Chondrocyte (in vitro differentiated cells): ENCODE measurements at places on chromosomes 5 and 9. TPM values are rescaled to one million over a fixed set of nuclear protein-coding genes. Genes with fewer than 3 reads are reported as not detected.
A peak's percentile ranks its signal among the peaks of the same experiment; 100 is the strongest.

GRCh38 chr9:34179213-34180136 is 632 bp downstream of the UBAP1 start:
- H3K36me3 ChIP-seq = no peaks in the 10 kb centered on the region
- peak overlapping the region; percentile 100 for H3K4me3 ChIP-seq
- H3K4me1 ChIP-seq = peaks cover 20% of the 10 kb centered on the region
- no peaks in the 10 kb centered on the region for H3K27me3 ChIP-seq
- H3K27ac ChIP-seq = peak overlapping the region; percentile 96
- DNase-seq = no peak

DNA sequence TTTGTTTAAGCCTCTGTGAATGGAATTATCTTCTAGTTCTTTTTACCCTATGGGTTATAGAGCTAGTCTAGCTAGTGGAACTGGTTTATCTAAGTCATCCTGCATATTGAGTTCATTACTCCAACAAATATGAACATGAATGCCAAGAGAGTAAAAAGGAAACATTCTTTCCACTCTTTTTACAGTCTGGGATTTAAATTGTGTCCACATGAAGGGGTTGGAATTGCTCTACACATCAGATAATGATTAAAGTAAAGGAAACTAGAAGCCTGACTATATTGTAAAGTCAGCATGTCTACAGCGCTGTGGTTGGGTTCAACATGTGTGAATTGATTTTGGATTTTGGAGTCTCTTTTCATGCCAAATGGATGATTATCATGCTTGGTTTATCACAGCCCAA is 173.1 kb downstream of the CCDC171 start:
- H3K4me1 ChIP-seq = peaks cover 22% of the 10 kb centered on the region
- no peak overlapping the region for H3K4me3 ChIP-seq
- H3K27me3 ChIP-seq = no peaks in the 10 kb centered on the region

- DNase-seq = no peak
- H3K36me3 ChIP-seq = no peaks in the 10 kb centered on the region
- no peaks in the 10 kb centered on the region for H3K4me1 ChIP-seq
- no peak overlapping the region for H3K27ac ChIP-seq
Measured at GRCh38 chr5:36041537-36041845, 25.2 kb downstream of the UGT3A2 start.

The HAVCR1 gene
- total RNA-seq = 0.15 TPM in 1 of 3 replicates, not detected in the others

DNA sequence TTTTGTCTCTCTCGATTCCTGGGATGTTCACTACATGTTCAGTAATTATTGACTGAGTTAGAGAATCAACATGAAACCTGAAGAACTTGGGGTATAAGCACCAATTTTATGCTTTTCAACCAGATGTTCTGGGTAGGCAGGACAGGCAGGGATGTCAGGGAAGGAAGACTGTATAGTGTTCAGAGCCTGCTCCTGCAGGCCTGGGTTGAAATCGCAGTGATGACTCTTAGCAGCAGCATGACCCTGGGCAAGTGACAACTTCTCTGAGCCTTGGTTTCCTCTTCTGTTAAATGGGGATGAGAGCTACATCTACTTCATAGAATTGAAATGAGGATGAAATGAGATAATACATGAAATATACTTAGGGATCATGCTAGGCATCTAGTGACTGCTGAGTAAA is 29.7 kb upstream of the PANK3 start:
- H3K27me3 ChIP-seq = no peaks in the 10 kb centered on the region
- peaks cover 26% of the 10 kb centered on the region for H3K4me1 ChIP-seq
- no peaks in the 10 kb centered on the region for H3K36me3 ChIP-seq
- no peak for DNase-seq
- H3K27ac ChIP-seq = no peak overlapping the region
- H3K4me3 ChIP-seq = no peak overlapping the region

The SCAMP1 gene
- 44.8 to 51.8 TPM (median 46.2 TPM) in 3 replicates for total RNA-seq

DNA sequence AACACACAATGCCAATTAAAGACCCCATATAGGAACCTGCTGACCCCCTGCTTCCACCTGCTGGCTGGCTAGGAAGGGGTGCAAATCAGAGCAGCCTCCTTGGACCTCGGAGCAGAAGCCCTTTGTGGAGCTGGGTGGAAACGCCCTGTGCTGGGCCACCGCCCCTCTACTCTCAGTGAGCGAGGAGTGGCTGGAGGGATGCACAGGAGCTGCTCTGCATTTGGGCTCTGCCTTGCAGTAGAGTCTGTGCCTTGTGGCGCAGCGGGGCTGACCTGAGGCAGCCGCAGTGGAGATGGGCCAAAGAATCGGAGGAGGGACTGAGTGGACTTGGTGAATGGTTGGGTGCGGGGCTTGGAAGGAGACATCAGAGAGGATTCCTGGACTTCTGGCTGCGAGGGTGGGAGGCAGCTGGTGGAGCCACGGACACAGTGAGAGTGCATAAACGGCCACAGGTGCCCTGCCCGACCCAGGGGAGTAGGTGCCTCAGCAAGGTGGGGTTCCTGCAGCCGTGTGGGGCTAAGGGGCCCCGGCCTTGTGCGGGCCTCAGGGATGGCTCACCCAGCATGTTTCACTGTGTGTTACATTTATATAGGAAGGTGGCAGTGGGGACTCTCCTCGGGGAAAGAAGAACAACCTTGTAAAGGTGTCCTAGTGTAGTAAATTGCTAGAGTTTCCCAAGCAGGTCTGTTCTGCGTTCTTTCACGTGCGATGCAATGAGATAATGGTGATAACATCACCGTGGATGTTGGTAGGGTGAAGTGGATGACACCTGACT is 14.1 kb upstream of the IRX4 start:
- H3K27me3 ChIP-seq = peaks cover 54% of the 10 kb centered on the region
- no peak overlapping the region for H3K4me3 ChIP-seq
- no peaks in the 10 kb centered on the region for H3K4me1 ChIP-seq
- peak; percentile 71 for DNase-seq
- no peaks in the 10 kb centered on the region for H3K36me3 ChIP-seq

- H3K36me3 ChIP-seq = no peaks in the 10 kb centered on the region
- H3K4me3 ChIP-seq = no peak overlapping the region
- H3K4me1 ChIP-seq = peaks cover 20% of the 10 kb centered on the region
Measured at GRCh38 chr5:169670769-169671525, 33.9 kb downstream of the DOCK2 start.

The C7 gene
- total RNA-seq = not detected in 3 replicates

DNA sequence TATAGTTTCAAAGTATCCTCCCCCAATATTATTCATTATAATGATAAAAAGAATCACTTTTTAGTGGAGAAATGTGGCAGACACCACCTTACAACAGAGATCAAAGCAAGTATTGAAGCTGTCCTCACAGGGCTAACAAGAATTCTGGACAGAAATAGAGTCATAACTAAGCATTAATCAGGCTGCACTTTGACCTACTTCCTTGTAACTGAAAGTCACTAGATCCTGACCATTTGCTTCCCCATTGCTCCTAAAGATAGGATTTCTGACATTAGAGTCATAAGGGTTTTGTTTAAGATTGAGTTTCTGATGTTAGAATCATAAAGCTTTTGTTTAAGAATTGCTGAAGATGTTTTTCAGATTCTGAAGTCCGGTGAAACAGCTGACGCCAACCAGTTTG is 159.7 kb downstream of the ATP10B start:
- H3K27ac ChIP-seq = no peak overlapping the region
- no peaks in the 10 kb centered on the region for H3K27me3 ChIP-seq
- no peaks in the 10 kb centered on the region for H3K4me1 ChIP-seq
- no peak overlapping the region for H3K4me3 ChIP-seq
- DNase-seq = no peak

The SH3PXD2B gene
- total RNA-seq = 48.9 to 81.1 TPM (median 75.7 TPM) in 3 replicates

DNA sequence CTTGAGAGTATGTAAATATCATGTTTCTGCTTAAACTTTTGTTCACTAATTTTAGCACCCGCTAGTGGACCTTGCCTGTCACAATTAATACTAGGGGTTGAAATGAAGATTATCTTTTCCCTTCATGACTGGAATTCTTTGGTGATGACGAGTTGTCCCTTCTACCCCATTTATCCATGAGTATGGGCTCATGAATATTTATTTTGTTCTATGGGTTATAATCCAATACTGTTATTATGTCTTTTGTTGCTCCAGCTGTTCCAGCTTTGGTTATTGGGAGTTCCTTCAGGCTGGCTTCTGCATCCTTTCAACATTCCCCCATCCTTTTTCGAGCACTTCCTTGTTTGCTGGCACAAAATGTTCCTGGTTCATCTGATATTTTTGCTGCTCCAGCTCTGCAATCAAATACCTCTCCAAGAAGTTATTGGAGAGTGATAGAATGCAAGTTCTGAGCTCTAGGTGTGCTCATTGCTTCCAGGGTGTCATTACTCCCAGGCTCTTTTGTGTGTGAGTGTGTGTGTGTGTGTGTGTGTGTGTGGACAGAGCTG is 19.7 kb upstream of the ARHGEF28 start:
- no peak overlapping the region for H3K27ac ChIP-seq
- DNase-seq = no peak
- H3K4me3 ChIP-seq = no peak overlapping the region
- peaks cover 37% of the 10 kb centered on the region for H3K4me1 ChIP-seq

The PCDHGA5 gene
- 0.15 to 0.48 TPM (median 0.27 TPM) in 3 replicates for total RNA-seq

The BOD1 gene
- total RNA-seq = 62.0 to 71.6 TPM (median 70.9 TPM) in 3 replicates

- no peaks in the 10 kb centered on the region for H3K36me3 ChIP-seq
- H3K27me3 ChIP-seq = no peaks in the 10 kb centered on the region
- no peak overlapping the region for H3K27ac ChIP-seq
- no peak for DNase-seq
Measured at GRCh38 chr9:79858508-79858907, 286.7 kb downstream of the TLE4 start.

GRCh38 chr5:113256671-113257452 is 177.9 kb downstream of the TSSK1B start:
- H3K4me1 ChIP-seq = peaks cover 6% of the 10 kb centered on the region
- no peak overlapping the region for H3K27ac ChIP-seq

The DENND4C gene
- total RNA-seq = 27.0 to 32.8 TPM (median 27.1 TPM) in 3 replicates
